ENCODE measurements at places on chromosomes 12 and 14.

GRCh38 chr14:62889364-62889763 lies 155.9 kb downstream of the KCNH5 start:
- no peak for DNase-seq

DNA sequence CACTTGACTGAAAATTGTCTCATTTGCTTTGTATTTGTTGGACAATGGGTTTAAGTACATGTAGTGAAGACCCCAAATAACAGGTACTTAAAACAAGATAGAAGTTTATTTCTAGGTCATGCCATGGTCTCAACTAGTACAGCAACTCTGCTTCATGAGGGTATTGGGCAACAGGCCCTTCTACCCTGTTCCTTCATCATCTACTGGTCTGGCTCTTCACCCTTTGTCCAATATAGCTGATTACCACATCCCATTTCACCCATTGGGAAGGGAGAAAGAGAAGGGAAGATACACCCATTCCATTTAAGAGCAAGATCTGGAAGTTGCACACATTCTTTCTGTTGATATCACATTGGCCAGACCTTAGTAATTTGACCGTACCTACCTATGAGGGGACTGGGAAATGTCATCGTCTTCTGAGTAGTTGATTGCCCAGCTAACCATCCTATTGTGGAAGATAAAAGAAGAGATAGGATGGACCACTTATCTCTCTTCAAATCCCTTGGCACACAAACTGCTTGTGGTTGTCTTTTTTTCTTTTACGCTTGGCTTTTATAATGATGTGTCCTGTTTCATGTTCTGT lies 104.6 kb downstream of the DIP2B start:
- DNase-seq = no peak

- no peak for DNase-seq
Observed at GRCh38 chr12:39173726-39174125, 268.3 kb upstream of the CPNE8 start.

GRCh38 chr12:13177906-13178305 lies 18.6 kb upstream of the EMP1 start:
- no peak for DNase-seq

- no peak for DNase-seq
Observed at GRCh38 chr12:89933911-89934310, 225.3 kb upstream of the ATP2B1 start.

DNA sequence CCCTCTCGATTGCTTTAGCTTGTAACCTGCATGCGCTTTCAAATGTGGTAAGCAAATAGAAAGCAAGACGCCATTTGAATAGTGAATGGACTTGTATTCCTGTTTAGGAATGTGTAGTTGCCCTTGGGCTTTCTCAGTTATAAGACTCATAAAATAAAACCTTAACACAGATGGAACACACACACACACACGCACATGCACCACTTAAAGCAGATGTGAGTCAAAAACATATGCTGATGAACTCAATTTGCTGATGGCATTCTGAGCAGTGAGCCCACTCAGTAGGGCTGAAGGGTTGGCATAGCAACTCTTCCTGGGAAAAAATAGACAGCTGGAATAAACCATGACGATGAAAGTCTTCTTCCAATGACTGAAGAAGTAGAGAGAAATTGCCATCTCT lies 360.5 kb downstream of the APAF1 start:
- no peak for DNase-seq

DNA sequence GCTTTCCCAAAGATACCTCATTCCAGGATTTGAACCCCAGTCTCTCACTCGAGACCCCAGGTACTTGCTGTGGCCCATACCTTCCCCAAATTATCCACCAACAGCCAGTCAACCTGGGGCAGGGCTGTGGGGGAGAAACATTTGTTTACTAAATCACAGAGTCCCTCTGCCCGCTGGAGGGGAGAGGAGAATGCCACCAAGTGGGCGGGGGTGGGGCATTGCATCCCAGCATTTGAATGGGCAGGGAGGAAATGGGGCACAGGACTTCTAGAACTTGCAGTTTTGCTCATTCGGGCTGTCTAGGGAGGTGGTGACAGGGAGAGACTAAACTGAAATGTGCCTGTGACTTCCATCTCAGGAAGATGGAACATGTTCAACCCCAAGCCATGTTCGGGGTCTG lies 10.9 kb upstream of the SERPINA9 start:
- no peak for DNase-seq

DNA sequence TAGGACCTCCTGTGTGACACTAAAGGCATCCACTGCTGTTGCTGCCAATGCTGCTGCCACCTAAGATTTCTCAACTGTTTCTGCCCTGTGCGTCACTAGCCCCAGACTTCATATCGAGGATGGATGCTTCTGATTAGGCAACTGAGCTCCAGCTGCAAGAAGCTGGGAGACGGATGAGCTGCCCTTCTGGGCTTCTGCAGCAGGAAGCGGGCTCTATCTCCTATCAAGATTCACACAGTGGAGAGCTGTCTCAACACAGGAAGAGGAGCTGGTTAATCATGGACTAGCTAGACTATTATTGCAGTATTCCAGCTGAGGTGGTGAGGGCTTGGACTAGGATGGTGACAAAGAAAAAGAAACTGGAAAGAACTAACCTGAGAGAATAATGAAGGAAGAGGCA lies 59.2 kb upstream of the PELI2 start:
- no peak for DNase-seq

- no peak for DNase-seq
Observed at GRCh38 chr12:25995906-25996305, 37.4 kb downstream of the RASSF8 start.

GRCh38 chr12:29043069-29043468 lies 106.0 kb upstream of the FAR2 start:
- no peak for DNase-seq

- DNase-seq = no peak
Observed at GRCh38 chr12:55132816-55133215, 6.6 kb downstream of the OR9K2 start.

GRCh38 chr12:15880721-15881120 lies 1.5 kb upstream of the STRAP start:
- no peak for DNase-seq

DNA sequence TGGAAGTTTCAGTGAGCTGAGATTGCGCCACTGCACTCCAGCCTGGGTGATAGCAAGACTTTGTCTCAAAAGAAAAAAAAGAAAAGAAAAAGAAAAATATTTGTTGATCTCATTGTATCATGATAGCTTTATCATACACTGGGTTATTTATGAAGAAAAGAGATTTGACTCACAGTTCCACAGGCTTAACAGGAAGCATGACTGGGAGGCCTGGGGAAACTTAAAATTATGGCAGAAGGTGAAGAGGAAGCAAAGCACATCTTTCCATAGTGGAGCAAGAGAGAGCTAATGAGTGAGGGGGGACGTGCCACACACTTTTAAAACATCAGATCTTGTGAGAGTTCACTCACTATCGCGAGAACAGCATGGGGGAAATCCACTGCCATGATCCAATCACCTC lies 72.7 kb upstream of the FUT8 start:
- no peak for DNase-seq

DNA sequence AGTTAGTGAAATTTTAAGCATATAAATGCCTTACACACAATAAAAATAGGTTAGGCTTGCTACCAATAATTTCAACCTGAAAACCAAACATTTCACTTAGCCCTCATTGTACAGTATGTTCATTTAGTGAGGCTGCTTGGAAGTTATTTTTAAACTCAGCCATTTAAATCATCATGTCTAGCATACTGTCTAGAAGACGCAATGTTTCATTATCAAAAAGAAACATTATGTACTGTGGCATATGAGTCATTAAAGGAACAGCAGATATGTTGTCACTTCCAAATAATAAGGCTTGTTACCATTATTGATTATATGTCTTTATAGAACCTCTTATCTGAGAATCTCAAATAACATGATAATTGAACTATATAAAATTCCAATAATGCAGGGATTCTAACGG lies 304.7 kb downstream of the RMST start:
- DNase-seq = no peak

DNA sequence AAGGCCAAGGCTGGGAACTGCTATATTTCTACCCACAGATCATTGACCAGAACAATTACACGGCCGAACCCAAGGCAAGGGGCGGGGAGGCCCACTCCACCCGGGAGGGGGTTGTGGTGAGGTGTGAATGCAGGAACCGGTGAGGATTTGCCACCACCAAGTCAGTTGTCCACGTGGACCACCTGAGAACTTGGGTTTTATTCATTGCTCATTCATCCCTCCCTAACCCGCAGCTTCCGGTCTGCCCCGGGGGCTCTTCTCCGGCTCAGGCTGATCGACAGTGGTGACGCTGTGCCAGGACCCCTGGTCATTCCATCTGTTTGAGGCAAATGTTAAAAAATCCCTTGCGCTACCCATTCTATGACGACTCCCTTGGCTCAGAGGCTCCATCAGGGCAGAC lies 127.7 kb upstream of the RTL1 start:
- DNase-seq = no peak

DNA sequence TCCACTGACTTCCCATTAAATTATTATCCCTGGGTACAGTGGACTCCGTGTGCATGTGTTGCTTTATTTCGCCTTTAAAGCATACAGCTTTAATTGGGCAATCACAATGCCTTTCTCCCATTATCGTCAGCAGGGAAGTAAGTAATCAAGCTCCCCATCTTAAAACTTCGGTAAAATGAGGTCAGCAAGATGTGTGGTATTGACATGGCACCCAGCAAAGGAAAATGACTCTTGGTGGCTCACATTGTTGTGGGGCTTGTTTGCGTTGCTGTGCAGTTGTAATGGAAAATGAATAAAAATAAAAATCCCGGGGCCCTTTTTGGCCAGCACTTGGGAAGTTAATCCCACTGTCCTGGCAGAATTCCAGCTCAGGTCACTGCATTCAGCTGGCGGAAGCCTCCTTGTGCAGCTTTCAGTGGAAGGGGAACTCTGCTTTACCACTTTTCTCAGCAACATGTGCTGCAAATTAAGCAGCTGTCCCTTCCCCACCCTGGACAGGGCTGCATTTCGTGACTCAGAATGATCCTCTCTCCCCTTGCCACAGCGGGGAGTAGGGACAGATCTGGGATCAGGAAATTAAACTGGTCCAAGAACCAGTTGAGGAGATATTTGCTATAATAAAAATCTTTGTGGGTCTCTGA lies 13.9 kb upstream of the ATP2A2 start:
- no peak for DNase-seq

GRCh38 chr12:59040656-59041055 lies 120.4 kb upstream of the LRIG3 start:
- DNase-seq = no peak

GRCh38 chr14:92524602-92525185 lies 11.1 kb downstream of the RIN3 start:
- DNase-seq = no peak

DNA sequence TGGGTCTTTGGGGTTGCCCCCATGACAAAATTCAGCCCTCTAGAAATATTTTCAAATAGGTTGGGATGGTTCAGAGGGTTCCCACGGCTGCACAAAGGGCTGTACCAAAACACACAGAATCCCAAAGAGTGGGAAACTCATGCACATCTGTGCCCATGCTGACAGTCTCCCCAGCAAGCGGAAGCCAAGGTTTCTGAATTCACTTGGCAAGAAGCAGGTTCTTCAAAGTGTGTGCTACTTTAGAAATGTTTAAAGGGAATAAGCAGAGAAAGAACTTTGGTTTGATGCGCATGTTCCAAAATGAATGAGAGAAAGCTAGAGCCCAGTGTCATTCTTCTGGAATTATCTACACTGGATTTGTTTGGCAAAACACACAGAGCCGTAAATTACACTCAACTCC lies 46.7 kb downstream of the FOXN3 start:
- no peak for DNase-seq

GRCh38 chr12:82805812-82806497 lies 119.2 kb downstream of the TMTC2 start:
- DNase-seq = no peak

- DNase-seq = no peak
Observed at GRCh38 chr14:69648480-69649451, 37.4 kb downstream of the SUSD6 start.

DNA sequence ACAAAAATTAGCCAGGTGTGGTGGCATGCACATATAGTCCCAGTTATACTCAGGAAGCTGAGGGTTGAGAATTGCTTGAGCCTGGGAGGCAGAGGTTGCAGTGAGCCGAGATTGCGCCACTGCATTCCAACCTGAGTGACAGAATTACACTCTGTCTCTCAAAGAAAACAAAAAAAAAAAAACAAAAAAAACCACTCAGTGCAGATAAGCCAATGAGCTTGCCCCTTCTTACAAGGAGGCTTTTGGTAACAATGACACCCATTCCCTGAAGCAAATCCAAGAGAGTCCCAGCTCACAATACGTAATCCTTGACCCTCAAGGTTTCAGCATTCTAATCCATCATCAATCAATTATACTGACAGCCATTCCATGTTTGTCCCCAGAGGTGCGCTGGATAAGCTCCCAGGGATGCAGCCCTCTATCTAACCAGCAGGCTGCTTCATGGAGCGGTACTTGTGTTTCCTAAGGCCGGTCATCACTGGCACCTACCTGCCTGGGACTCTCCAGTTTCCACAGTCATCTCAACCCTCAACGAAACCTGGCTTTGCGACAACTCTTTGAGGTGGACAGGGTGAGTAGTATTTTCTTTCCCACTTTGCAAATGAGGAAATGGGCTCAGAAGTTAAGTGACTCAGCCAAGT lies 12.4 kb downstream of the GCN1 start:
- no peak for DNase-seq

DNA sequence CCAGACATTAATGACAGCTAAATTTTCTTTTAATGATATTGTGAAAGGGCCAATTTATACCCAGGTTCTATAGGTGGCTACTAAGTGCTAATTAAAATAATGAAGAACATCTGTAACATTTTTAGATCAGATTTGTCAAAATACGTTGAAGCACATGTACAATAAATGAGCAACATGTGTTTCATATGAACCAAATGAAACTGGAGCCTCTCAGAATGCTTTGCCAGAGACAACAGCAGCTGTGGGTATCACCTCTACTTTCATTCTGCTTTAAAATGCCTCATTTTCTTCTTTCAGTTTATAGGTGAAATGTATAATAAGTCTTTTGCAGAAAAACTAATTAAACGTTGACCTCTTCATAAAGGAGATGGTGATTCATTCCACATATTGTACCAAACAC lies 26.1 kb upstream of the MYF6 start:
- DNase-seq = no peak

GRCh38 chr12:6963016-6963731 lies 7.3 kb downstream of the PHB2 start:
- no peak for DNase-seq

DNA sequence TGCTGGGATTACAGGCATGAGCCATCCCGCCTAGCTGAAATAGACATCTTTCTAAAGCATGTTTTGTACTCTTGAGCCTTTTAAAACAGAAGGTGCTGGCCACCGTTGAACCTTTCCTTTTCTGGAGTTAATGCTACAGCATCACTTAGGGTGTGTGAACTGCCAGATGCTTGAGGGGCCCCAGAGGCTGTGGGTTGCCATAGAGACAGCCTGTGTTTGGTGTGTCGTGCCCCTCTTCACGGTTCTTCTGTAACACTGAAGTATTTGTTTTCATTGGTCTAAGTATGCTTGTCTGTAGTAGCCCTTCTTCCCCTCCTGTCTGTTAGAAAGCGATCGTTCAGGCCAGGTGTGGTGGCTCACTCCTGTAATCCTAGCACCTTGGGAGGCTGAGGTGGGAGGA lies 30.8 kb downstream of the PLEKHG3 start:
- DNase-seq = no peak

Data from T-helper 2 cell (primary cell).